Hematopoietic multipotent progenitor cell treated with erythropoietin and hydrocortisone succinate and interleukin-3 and kit ligand, for 4 days (in vitro differentiated cells): ENCODE measurements at places on chromosomes 7 and 10.
A peak's percentile ranks its signal among the peaks of the same experiment; 100 is the strongest.

DNA sequence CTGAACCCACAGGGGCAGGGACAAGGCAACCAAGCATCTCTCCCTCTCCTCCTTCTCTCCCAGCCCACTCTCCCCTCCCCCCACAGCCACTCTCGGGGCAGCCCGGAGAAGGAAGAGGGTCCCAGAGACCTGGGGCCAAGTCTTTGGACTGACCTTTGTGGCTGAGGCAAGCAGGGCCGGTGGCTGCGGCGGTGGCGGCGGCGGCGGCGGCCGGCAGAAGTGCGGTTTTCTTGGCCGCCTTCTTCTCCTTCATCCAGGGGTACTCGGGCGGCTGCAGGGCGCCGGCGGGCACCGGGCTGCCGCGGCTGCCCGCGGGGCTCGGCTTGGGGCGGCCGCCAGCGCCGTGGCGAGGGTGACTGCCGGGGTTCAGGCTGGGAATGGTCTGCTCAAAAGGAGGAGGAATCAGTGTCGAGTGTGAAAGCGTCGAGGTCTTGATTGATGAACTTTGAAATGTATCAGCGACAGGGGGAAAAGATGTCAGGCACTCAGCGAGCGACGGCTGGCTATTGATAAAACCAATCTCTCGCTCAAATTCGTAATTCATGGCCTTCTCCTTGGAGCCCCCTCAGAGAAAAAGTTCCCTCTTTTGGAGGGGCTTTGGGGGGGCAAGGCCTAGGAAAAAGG, 414 bp downstream of the HOXA2 start:
- DNase-seq: peak; percentile 19

DNA sequence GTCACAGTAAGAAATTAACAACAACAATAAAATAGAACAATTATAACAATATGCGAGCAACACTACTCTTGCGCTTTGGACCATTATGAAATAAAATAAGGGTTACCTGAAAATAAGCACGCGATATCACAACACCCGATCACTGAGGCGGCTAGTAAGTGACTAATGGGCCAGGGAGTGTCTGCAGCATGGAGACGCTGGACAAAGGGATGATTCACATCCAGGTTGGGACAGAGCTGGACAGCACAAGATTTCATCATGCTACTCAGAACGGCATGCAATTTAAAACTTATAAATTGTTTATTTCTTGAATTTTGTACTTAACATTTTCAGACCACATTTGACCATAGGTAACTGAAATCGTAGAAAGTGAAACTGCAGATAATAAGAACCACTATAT, 15.6 kb downstream of the HIBADH start:
- DNase-seq: no peak

GRCh38 chr10:1311726-1312125, 255.5 kb downstream of the WDR37 start:
- no peak for DNase-seq

GRCh38 chr10:132810807-132811700, 25.1 kb upstream of the NKX6-2 start:
- no peak for DNase-seq

DNA sequence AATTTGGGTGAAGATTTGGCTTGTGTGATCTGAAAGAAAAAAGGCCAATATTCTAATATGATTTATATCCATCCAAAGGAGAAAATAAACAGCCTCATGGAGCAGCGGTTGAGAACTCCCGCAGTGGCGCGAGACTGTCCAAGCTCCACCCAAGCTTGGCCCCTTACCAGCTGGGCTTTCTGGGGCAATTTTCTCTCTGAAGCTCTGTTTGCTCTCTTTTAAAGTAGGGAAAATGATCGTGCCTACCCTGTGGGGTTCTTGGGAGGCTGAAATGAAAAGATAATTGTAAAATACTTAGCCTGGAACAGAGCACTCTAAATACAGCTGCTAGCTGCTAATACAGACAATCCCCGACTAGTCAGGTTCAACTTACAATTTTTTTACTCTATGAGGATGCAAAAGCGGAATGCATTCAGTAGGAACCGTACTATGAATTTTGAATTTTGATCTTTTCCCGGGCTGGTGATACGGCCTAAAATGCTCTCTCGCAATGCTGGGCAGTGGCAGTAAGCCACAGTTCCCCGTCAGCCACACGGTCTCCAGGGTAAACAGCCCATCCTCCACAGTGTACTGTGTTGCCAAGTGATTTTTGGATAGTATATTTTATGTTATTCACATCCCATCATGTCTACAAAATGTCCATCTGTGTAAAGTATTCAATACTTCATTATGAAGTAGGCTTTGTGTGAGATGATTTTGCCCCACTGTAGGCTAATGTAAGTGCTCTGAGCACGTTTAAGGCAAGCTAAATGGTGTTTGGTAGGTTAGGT, 137.7 kb downstream of the CHN2 start:
- DNase-seq: no peak

GRCh38 chr10:113475381-113475807, 77.5 kb upstream of the HABP2 start:
- no peak for DNase-seq

- DNase-seq: peak; percentile 76
Measured at GRCh38 chr7:123154231-123154860, 45.4 kb downstream of the SLC13A1 start.

- DNase-seq: no peak
Measured at GRCh38 chr7:142799437-142799835, 28.7 kb downstream of the PRSS2 start.

DNA sequence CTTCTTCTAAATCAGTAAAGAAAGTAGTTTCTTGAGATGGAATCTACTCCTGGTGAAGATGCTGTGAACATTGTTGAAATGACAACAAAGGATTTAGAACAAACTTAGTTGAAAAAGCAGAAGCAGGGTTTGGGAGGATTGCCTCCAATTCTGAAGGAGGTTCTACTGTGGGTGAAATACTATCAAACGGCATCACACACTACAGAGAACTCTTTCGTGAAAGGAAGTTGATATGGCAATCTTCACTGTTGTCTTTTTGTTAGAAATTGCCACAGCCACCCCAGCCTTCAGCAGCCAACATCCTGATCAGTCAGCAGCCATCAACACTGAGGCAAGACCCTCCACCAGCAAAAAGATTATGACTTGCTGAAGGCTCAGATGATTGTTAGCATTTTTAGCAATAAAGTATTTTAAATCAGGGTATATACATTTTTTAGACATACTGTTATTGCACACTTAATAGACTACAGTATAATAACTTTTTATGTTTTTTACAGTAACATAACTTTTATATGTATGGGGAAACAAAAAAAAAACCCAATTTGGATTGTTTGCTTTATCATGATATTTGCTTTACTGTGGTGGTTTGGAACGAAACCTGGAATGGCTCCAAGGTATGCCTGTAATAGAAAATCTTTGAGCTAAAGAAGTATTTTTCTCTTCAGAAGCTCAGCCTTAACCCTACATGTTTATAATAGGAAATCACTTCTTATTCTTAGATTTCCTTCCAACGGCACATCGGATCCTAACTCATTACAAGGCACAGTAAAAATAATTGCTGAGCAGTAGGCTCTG, 257.3 kb downstream of the LRMDA start:
- DNase-seq: peak; percentile 32

- no peak for DNase-seq
Measured at GRCh38 chr7:28041508-28042314, 138.9 kb downstream of the JAZF1 start.

- peak; percentile 63 for DNase-seq
Measured at GRCh38 chr7:20651960-20652544, 36.6 kb downstream of the ABCB5 start.

GRCh38 chr10:102286216-102286615, 40.9 kb downstream of the GBF1 start:
- DNase-seq: no peak

DNA sequence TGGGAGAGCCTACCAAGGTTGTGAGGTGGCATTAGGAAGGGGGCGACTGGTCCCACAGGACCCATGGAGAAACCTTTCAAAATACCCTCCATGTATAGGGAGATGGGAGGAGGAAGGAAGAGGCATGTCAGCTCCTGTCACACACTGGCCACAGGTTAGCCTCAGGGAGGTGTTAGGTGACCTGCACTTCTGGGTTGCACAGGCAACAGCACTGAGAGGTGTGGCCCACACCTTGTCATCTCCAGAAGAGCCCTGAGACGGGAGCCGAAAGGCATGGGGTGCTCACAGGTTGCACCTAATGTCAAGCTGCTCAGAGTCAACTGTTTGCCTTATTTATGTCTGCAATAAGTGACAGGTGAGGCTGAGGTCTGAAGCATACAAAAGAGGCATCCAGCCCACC, 14.6 kb upstream of the USP6NL start:
- DNase-seq: no peak

GRCh38 chr7:152362128-152362926, 73.5 kb downstream of the KMT2C start:
- no peak for DNase-seq

DNA sequence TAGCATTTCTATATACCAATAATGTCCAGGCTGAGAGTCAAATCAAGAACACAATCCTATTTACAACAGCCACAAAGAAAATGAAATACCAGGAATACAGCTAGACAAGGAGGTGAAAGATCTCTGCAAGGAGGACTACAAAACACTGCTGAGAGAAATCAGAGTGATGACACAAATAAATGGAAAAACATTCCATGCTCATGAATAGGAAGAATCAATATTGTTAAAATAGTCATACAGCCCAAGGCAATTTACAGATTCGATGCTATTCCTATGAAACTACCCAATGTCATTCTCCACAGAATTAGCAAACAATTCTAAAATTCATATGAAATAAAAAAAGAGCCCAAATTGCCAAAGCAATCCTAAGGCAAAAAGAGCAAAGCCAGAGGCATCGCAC, 116.8 kb upstream of the ZNF32 start:
- DNase-seq: no peak

DNA sequence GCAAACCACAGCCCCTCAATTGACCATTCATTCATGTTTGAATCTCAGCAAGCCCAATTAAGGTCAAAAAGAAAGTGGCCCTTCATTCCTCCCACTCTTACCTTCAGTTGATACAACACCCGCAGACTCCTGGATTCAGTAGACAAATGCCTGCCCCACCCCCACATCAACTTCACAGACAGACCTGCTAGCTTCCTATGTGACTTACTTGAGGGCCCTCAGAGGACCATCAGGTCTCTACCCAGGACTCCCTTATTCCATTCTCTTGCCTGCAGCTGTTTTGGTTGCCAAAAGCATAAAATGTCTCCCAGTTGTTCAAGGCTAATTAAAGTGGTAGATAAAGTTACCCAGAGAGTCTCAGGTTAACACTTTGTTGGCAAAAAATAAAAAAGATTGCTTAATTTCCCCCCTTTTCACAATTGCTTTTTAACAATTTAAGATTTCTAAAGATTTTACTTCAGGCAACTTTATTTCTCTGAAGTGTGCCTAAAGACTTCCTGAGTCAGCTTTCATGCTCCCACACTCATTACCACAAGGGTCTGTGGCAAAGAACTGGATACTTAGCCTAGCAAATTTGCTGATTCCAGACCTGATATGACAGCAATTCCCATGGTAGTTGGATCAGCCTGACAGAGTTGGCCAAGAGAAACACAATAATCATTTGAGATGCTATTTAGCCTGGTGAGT, 3.3 kb upstream of the MTERF1 start:
- no peak for DNase-seq

GRCh38 chr10:34834274-34834673, 19.2 kb upstream of the PARD3 start:
- no peak for DNase-seq

DNA sequence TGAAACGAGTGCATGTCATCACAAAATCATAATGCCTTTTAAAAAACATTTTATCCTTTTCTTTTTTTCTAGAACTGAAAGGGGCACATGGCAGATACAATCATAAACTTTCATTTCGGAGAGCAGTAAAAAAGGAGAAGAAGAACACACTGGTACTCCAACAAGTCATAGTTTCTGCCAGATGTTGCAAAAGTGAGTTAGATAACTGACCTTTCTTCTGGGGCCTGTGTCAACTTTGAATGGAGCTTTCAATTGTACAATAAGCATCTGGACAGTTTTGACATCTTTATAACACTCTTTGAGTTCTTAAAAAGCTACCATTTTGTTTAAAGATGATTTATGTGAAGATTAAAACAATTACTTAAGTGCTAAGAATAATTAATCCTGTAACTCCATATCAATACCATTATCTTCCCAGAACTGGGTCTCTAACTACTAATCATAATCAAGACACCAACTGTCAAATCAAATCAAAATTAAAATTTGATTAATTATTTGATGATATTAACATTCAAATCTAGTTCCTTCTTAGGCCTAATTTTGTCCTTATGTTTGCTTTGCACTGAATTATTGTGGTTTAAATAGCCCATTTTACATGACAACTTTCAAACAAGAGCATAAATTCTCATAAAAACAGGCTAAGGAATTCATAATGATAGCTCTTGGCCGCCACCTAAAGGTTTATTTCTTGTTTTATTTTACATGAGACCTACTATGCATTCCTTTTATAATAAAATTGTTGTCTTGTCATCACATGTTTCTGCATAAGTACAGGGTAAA, 19.5 kb upstream of the ITGB8 start:
- peak; percentile 85 for DNase-seq

DNA sequence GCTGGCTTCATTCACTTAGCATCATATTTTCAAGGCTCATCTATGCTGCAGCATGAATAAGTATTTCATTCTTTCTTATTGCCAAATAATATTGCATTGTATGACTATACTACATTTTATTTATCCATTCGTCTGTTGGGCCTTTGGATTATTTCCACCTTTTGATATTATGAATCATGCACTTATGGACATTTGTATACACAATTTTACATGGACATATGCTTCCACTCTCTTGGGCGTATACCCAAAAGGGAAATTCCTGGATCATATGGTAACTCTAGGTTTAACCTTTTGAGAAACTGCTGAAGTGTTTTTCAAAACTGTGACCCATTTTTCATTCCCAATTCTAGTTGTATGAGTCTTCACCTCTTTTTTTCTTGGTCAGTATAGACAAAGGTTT, 80.3 kb upstream of the GNAI1 start:
- no peak for DNase-seq

GRCh38 chr7:121069346-121070100, 81.0 kb downstream of the CPED1 start:
- DNase-seq: no peak

- DNase-seq: no peak
Measured at GRCh38 chr7:16007911-16008310, 321.4 kb upstream of the MEOX2 start.

- DNase-seq: peak; percentile 27
Measured at GRCh38 chr10:103855424-103855823, at the start of gene SH3PXD2A. TSS of gene SH3PXD2A (minus strand) at chr10:103855576. CDS start at chr10:103855266, 310 bp downstream.

DNA sequence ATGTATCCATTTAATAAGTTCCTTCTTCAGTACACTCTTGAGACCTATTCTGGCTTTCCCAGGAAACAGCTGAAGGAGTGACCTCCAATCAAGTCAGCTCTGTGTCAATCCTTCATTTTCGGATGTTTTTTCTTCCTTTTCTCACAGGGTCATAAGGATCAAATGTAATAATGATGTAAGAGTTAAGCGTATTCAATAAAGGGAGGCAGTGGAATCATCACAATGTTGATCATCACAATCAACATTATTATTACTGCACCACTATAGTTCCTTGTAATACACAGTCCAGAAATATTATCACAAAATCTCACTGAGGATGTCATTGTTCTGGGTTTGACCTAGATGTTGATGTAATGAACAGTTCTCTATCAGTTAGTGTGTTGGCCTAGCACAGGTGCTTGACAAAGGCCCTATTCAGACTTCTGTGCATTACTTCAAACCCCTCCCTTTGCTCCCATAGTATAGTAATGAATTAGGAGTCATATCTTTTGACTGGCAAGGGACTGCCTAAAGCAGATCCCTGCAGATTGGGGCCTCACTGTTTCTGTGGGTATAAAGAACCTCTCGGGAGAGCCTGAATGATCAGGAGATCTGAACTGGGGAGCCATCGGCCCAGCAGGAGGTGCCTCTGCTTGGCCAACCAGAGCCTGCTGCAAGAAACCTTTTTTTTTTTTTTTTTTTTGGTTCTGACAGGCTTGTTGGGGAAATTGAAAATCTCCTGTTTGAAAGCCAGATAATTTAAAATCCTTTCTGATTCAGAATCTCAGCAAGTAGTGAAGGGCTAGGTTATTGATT, 100.6 kb downstream of the KAT6B start:
- no peak for DNase-seq
